ENCODE measurements at places on chromosomes 1 and 21.

- DNase-seq, result peak; percentile 97
Measured at GRCh38 chr1:240312872-240313271, 221.2 kb downstream of the FMN2 start.

DNA sequence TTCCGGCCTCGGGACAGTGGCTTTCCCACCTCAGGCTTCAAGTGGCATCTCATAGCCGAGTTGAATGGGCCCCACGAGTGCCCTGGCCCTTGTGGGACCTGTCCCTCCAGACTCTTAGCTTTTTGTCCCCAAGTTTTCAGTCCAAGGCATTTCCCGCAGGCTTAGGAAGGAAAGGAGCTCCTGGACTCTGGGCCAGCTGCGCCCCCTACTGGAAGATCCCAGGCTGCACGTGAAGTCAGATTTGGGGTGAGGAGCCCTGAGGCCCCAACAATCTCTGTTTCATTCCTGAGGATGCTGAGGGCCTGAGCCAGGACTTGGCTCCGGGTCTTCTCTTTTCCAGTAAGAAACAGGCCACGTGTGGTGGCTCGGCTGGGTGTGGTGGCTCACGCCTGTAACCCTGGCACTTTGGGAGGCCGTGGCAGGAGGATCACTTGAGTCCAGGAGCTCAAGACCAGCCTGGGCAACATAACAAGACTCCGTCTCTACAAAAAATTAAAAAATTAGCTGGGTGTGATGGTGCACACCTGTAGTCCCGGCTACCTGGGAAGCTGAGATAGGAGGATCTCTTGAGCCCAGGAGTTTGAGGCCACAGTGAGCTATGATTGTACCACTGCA is 67.4 kb downstream of the ARHGEF10L start:
- DNase-seq, result peak; percentile 78

GRCh38 chr21:45292399-45293219 is 4.9 kb upstream of the POFUT2 start:
- DNase-seq, result peak; percentile 79

GRCh38 chr1:183514235-183514634 is 41.9 kb downstream of the SMG7 start:
- DNase-seq, result no peak
